ENCODE measurements at places on chromosomes 11 and 22.
A peak's percentile ranks its signal among the peaks of the same experiment; 100 is the strongest.

DNA sequence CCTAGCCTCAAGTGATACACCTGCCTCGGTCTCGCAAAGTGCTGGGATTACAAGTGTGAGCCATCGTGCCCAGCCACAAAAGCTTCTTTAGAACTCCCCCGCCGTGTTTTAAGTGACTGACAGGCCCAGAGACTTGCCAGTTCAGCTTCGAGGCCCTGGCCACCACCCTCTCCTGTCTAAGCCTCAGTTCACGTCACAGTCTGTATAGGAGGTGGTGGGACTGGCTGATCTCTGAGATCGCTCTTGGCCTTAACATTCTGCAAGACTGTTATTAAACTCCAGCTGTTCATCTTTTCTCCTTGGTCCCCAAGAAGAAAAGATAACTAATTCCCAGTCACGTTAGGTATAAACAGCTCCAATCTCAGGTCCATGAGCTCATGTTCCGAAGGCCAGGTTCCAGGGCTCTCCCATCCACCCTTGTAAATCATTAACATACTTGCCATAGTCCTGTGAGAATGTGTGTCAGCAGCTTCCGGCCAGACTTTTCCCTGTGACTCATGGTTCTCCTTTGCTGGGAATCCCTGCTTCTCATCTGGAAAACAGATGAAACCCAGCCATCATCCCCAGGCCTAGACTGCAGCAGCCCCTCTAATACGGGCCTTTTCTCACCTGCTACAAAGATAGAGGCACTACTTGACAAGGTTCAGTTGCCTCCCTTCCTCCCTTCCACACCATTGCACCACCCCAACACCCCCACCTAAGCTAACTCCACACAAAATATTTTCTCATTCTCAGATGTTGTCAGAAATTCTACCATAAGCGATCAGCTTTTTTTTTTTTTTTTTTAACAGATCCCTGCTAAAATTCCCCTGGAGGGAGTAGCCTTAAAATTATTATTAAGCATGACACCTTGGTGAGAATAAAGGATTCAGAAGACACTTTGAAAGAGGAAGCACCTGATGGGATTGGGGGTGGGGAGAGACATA lies 5.6 kb upstream of the KIAA0930 start:
- no peak for DNase-seq

- no peak for DNase-seq
Observed at GRCh38 chr11:5242933-5243815, 6.5 kb downstream of the HBG1 start.

GRCh38 chr11:126207896-126208295 lies 3.6 kb downstream of the RPUSD4 start:
- no peak for DNase-seq

GRCh38 chr22:30743257-30744020 lies 48.8 kb downstream of the OSBP2 start:
- no peak for DNase-seq

DNA sequence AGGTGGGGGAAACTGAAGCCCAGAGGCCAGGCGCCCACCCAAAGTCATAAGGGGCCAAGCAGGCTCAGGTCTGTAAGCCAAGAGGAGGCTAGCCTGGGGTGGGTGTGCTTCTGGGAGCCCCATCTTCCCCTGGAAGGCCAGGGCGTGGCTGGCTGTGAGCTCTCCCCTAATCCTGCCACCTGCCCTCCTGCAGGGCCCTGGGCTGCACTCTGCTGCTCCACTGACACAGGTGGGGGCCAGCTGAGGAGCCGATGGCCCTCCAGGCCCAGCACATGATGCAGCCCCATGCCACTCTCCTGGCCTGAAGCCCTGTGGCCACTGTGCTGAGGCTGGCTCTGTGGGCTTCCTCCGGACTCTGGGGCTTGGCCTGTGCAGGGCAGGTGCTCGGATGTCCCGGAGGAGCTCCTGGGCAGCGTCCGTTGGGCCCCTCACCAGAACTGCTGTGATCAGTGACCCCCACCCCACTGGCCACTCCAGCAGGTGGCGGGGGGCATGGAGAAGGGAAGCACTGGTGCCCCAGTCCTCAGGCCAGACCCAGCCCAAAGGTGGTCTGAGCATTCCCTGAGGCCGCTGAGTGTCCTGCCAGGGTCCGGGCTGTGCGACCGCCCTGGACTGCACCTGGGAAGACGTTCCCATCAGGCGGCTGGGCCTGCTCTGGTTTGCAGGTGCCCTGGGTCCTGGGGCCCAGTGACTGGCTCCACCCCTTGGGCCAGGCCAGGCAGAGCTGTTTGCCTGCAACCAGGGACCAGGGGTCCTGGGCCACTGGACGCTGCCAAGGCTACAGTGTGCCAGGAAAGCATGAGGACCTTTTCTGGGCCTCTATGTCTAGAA lies 8.5 kb downstream of the PIM3 start:
- DNase-seq, result no peak

DNA sequence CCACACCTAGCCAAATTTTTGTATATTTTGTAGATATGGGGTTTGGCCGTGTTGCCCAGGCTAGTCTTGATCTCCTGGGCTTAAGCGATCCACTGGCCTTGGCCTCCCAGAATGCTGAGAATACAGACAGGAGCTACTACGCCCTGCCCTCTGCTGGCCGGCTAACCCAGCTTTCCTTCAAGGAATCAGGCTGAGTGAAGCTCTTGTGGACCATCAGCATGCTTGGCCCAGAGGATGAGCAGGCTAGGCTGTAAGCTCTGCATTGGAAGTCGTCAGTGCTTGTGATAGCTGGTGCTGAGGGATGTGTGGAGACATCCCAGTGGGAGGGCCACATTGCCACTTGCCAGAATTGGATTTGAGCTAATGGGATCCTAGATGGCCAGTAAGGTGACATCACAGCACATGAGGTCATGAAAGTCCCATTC lies 60.6 kb downstream of the MED15 start:
- no peak for DNase-seq

GRCh38 chr22:46366801-46367706 lies 31.5 kb downstream of the TRMU start:
- no peak for DNase-seq

DNA sequence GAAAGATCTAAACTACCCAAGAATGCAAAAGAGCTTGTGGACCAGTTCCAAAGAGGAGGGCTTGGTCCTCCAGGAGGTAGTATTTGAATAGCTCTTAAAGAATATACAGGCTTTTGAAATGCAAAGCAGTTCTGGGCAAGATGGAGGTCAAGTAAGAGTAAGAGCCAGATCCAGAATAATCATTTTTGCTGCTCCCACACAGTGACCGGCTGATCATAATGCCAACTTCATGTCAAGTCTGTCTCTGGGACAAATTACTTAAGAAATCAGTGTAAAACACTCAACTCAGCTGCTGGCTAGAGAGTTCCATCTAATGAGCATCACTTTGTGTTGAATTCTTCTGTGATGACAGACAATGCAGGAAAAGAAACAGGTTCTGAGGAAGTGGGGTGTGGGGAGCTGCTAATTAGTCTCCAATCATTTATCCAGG lies 250.9 kb upstream of the NARS2 start:
- DNase-seq, result no peak

- peak; percentile 59 for DNase-seq
Observed at GRCh38 chr11:93741882-93742226, 382 bp downstream of the C11orf54 start.

GRCh38 chr11:23727387-23727786 lies 769.5 kb upstream of the LUZP2 start:
- no peak for DNase-seq

DNA sequence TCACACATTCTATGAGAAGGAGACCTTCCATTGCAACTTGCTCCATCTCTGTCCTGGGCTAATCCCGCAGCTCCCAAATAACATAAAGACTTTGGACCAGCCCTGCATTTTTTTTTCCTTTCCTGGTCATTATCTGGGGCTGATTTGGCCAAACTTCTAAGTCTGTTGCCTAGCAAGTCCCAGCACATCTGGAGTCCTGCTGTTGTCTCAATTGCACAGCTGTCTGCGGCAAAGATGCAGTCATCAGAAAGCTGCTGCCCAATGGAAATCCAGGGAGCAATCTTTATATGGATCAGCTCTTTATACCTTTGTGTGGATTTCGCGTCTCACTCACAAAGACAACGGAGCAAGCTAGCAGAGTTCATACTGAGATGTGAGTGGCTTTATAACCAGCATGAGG lies 105.9 kb downstream of the NXPE2 start:
- DNase-seq, result no peak

All from NCI-H1105 treated with DMSO at 0.1 percent for 48 hours (cell line).